ENCODE measurements at places on chromosomes 6 and 20.
A peak's percentile ranks its signal among the peaks of the same experiment; 100 is the strongest.

DNA sequence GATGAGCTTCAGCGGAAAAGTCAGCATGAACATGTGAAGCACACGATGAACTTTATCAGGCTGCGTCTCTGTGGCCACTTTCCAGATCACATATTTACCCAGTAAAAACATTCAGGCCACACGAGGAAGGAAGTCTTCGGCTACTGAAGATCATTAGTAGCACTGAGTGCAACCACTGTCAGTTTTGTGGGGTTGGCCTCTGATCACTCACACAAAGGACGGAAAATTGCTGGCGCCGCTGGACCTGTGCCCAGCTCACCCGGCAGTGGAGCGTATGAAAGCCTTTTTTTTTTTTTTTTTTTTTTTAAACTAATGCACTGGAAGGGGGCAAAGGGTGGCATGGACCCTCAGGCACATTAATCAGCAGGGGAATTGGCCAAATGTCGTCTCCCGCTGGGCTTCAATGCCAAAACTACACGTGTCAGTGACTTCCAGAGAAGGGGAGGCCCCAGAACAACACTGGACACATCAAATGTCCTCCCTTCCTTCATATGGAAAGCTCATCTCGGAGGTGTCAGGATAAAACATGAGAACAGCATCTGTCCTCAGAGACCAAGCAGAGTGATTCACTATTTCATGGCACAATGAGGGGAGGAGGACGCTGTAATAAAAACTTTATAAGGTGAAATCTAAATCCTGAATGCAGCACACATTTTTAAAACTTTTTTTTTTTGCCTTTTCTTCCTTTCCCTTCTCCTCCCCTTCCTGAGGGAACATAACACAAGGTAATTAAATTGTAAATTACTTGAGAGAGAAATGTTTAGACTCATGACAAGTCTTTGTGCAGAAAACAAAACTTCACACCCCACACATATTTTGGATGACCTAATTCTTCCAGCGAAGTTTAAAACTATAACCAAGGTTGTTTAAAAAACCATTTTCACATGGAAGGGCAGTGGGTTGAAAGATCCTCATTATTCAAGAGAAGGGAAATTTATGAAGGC, 223.4 kb downstream of the FOXC1 start:
- peak; percentile 70 for DNase-seq

GRCh38 chr6:52539607-52540006, 37.3 kb downstream of the TRAM2 start:
- no peak for DNase-seq

- no peak for DNase-seq
Observed at GRCh38 chr6:83917001-83917400, 57.5 kb downstream of the CYB5R4 start.

DNA sequence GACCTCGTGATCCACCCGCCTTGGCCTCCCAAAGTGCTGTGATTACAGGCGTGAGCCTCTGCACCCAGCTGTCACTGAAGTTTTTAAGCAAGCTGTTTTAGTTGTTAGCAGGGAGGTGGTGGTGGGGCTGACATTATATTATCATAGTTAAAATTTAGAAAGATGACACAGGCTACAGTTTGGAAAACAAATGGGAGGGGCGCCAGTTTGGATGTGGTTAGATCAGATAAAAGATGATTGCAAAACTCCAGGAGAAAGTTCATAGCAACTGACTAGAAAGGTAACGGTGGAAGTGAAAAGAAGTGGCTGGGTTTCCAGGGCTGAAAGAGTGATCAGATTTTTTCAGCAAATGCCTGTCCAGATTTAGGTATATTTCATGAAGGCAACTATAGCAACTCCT, 311.9 kb upstream of the CITED2 start:
- DNase-seq, result no peak

GRCh38 chr6:10084111-10084986, 330.5 kb downstream of the TFAP2A start:
- DNase-seq, result no peak

- no peak for DNase-seq
Observed at GRCh38 chr6:132919045-132919860, 104.9 kb downstream of the RPS12 start.

DNA sequence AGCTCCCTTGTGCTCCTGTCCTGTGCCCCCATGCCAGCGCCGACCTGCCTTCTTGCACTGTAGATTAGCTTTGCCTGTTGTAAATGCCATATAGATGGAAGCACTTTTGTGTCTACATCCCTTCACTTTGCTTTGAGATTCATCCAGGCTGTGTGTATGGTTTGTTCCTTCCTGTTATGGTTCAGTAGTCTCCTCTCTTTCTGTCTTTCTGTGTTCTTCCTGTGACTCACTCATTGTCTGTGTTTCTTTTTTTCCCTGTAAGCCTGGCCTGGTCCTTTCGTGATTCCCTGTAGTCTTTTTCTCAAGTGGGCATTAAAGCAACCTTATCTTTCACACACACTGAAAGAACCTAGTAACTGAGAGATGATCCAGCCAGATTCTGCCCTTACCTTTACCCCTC, 66.6 kb downstream of the JARID2 start:
- DNase-seq, result no peak

DNA sequence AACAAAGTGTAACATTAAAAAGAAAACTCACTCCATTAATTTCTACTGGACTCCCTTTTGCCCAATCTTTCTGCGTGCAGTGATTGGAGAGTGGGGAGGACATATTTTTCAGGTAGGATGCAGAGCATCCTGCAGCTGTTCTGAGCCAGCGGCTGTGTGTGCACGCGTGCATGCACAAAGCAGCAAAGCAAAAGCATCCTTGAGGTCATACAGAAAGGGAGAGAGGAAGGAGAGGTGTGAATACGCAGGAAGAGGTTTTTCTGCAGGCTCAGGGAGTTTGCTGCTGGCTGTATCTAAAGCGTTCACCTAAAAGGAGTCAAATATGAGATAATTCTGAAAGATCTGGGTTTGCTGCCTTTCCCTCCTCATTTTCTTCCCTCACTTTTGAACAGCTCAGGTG, 108.4 kb downstream of the HUS1B start:
- DNase-seq, result no peak

- DNase-seq, result peak; percentile 66
Observed at GRCh38 chr6:125746731-125747588, 2.5 kb upstream of the HEY2 start.

- DNase-seq, result no peak
Observed at GRCh38 chr6:119137194-119138072, 59.0 kb upstream of the FAM184A start.

DNA sequence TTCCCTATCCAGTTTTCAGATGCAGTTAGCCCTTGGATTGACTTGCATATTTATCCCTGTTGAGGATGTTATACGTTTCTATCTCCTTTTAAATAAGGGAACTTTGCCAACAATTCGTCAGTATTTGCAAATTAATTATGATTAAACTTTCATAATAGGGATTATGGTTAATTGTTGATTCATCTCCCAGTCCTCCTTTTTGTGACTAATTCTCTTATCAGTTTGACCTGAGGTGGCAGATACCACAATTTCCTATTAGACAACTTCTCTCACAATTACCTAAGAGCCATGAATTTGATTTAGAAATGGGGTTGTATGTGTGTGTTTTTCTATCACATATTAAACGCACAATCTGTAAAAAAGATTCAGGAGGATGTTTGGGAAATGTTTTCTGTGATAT, 172.9 kb downstream of the LAMA2 start:
- DNase-seq, result no peak

- no peak for DNase-seq
Observed at GRCh38 chr6:129335792-129336191, 374.2 kb downstream of the ARHGAP18 start.

GRCh38 chr6:111874025-111874415, 768 bp upstream of the FYN start:
- peak; percentile 46 for DNase-seq

DNA sequence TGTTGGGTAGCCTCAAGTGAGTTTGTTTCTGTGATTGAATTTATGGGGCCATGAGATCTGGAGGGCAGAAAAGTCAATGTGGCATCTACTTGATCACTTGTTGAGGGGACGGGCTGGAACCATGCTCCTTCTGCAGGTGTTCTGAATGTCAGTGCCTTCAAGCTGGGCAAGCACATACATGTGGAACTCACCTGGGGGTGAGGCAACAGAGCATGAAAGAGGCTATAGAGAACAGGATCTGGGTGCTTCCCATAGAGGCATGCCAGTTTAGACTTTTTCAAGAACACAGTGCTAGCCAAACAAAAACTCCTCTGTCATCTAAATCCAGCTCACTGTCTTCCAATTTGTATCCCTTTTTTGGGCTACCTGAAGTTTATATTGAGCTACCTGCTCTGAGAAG, 77.8 kb upstream of the SLC35B3 start:
- no peak for DNase-seq

- DNase-seq, result no peak
Observed at GRCh38 chr20:43462660-43463526, 5.2 kb downstream of the SRSF6 start.

Measured in HAP-1 (cell line).